Caudate nucleus (tissue), 63 donors: ENCODE measurements at places on chromosomes 5 and 9.

DNA sequence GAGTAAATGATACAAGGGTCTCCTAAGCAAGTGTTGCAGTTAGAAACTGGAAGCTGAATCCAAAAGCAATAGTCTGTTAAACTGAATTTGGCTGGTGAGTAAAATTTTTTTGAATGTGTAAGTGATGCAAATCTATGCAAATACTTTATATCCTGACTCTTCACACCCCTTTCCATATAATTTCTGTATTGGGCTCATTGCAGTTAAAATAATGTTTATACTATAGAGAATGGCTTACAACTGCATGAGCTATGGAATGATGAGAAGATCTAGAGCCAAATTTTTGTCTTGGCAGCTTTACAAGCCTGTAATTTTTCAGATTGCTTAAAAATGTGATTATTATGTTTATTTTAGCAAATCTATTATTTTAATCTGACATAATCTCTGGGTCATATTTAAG is 57.0 kb upstream of the GABRA1 start:
- no peak for DNase-seq

DNA sequence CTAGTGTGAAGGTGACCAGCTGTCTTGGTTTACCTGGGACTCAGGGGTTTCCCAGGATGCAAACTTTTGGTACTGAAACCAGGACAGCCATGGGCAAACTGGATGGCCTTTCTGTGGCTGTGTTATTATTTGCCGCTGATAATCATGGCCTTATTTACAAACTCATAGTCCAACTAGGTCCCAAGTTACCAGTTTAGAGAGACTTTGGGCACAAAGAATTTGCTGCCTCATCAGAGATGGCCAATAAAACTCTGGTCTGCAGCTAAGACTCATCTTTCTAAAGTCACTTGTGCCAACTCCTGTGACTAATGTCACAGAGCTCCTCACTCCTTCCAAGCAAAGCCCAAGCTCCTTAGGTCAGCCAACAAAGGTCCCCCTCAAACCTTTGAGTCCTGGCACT is 47.5 kb upstream of the PLPP6 start:
- no peak for DNase-seq

DNA sequence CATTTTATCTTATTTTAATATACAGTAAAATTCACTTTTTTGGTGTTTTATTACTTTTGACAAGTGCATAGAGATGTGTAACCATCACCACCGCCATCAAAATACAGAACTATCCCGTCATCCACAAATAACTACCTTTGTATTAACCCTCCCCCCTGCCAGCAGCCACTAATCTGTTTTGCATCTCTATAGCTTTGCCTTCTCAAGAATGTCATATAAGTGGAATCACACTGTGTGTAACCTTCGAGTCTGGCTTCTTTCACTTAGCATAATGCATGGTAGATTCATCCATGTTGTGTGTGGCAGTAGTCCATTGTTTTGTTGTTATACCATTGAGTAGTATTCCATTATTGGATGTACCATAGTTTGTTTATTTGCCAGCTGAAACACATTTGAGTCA is 98.8 kb downstream of the BOD1 start:
- no peak for DNase-seq

DNA sequence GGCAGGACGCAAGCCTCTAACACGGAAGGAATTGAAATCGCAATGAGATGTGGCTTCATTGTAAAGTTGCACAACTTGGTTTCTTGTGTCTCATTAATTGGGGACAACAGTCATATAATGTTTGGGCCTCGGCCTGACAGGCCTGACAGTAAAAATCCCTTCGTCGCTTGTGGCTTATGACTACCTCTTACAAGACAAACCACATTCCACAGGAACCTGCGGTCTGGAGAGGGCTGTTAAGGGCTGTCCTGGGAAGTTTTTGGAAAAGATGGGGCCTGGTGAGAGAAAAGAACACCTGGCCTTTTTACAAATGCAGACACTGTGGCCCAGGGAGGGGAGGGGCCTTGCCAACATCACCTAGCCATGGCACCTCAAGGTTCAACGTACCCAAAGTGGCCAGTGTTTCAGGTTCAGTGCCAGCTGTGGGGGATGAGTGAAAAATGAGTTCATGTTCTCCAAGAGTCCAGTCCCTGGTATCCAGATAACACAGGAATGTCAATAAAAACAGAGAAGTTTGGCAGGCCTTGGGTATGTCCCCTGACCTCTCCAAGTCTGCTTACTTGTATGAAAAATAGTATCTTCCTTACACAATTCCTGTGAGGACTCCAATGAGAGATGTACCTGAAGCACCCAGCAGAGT is 22.2 kb downstream of the SHB start:
- no peak for DNase-seq

- DNase-seq, result no peak
Observed at GRCh38 chr5:59745415-59745863, 148.1 kb downstream of the PDE4D start.

DNA sequence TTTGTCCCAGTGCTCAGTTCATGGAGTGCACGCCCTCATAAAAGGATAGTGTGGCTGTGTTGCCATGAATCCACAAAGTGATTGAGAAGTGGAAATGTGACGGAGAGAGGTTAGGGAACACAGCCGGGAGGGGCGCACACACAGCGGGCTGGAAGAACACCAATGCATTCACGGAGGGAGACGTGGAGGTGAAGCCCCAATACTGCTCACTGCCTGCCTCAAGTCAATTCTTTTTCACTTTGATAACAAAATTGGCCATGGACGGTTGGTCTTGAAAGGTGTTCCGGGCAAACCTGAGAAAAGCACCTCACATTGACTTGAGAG is 424.1 kb downstream of the MED10 start:
- no peak for DNase-seq

GRCh38 chr9:84822589-84823233 is 153.2 kb downstream of the NTRK2 start:
- DNase-seq, result no peak

- DNase-seq, result no peak
Observed at GRCh38 chr5:112366987-112367386, 52.1 kb downstream of the EPB41L4A start.

DNA sequence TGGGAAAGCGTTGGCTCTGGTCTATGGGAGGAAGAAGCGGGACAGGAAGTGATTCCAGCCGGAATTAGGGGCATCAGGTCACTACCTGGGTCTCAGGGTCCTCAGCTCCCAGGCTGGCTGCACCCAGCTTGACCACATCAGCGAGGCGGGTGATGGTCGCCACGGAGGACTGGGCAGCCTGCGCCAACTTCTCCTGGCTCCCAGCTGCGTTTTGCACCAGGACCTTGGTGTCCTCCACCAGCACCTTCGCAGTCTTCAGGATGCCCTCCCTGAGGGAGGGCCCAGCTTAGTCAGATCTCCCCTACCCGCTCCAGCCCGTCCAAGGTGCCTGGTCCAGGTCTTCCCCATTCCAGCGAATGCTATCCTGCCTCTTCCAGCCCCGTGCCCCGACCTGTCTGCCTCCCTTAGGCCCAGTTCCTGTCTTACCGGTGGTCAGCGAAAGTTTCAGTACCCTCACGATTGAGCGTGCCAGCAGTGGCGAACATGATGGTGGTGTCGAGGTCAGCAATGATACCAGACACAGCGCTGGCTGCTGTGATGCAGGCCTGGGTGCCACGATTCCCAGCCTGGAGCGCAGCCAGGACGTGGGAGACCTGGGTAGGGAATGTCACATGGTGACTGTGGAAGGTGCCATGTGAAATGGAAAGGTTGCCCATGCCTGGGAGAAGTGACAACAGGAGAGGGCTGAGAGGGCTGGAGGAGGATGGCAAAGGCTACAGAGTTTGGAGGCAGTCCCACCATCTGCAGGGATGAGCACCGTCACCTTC is 14.4 kb upstream of the TPM2 start:
- DNase-seq, result no peak

- no peak for DNase-seq
Observed at GRCh38 chr5:76230711-76231285, 147.6 kb downstream of the SV2C start.

DNA sequence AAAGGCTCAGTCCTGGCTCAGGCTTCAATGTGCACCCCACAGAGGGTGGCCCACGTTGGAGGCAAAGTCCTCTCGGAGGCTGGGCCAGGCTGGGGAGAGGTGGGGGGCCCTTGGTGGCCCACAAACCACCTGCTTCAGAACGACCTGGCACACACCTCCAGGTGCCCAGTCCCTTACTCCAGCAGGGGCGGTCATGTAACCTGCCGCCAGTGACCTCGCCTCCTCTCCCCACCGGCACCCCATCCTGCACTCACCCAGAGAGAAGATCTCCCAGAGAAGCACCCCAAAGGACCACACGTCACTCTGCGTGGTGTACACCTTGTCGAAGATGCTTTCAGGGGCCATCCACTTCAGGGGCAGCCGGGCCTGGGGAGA is 22.5 kb upstream of the SCGB3A1 start:
- DNase-seq, result no peak

DNA sequence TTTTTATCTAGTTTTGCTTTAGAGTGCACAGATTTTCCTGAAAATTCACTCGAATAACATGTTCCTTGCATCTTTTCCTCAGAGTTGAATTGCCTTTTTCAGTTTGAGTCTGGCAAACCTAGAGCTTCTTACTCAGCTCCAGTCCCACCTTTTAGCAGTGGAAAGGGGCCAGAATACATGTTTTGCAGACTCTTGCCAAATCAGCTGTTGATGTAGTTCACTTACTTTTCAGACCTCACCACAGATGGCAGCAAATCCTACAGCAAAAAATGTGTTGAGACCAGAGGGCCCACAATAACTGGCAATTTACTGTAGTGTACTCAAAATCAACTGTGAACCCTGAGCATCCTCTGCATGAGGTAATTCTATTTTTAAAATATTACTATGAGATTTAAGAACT is 545.2 kb upstream of the ACO1 start:
- DNase-seq, result no peak

- DNase-seq, result no peak
Observed at GRCh38 chr5:765948-766631, 18.4 kb downstream of the ZDHHC11B start.

DNA sequence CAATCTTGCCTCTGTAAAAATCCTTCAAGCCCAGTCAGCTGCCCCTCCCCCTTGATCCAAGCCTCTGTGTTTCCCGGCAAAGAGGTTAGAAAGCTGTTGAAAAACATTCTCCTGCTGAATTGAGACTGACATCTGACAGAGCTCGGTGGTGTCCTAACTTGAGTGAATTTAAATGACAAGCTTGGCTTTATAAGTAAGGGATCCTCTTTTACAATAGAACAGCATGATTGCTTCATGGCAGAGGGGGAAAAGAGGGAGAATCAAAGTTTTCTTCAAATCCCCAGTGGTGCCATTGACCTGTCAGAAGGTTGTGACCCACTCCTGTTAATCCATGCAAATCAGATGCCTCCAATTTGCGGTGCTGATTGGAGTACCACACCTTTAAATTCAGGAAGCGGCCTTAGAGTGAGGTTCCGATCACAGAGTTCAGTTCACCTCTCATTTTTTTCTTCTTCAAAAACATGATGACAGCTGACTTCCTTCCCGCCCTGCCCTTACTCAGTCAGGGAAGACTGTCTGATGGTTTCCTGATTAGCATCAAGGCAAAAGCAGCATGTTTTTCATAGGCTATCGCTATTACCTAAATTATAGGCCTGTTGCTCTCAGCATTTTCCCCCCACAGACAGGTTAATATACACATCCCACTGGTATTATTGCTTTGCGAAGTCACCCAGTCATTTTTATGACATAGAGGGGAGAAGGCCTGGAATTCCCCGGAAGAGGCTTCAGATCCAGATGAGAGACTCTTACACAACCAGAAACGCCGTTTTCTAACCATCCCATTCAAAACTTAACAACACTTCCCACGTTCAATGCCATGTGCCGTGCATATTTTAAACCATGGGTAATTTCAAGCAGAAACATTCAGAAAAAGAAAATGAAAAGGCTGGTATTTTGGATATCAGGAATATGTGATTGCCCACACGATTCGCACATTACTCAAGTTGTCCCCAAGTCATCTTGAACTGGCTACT is 141.4 kb downstream of the EBF1 start:
- no peak for DNase-seq

GRCh38 chr9:95009459-95009858 is 283.0 kb downstream of the AOPEP start:
- no peak for DNase-seq

- no peak for DNase-seq
Observed at GRCh38 chr5:100890461-100891008, 12.5 kb downstream of the ST8SIA4 start.

DNA sequence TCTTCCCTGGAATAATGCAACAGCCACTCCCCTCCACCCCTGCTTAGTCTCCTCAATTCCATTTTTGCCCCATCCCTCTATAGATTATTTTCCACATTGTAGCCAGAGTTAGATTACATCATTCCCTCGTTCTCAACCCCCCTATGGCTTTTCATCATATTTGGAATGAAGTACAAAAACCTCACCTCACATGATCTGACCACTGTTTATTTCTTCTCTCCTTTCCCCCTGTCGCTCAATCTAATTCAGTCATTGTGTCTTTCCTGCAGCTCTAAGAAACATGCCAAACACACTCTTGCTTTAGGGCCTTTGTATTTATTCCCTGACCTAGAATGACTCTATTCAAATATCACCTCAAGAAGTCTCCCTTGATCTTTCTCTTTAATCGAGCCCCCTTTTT is 22.6 kb upstream of the HK3 start:
- DNase-seq, result no peak

GRCh38 chr9:34143116-34143515 is 16.6 kb upstream of the DCAF12 start:
- no peak for DNase-seq

DNA sequence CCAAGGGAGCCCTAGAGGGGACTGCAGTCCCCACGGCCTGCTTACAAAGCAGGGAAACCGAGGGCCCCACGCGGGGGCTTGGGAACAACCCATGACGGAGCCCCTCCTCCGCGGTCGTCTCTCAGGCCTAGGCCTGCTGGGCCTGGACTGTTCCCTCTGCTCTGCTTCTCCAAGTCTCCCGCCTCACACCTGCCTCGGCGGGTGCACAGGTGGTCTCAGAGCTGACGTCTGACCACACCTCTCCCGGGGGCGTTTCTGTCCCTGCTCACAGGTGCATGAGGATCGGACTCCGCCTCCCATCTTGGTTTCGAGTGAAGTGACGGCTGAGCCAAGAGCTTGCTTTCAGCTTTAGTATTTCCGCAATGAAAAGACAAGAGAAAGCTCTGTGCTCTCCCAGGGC is 72.1 kb downstream of the MRPL36 start:
- DNase-seq, result no peak

DNA sequence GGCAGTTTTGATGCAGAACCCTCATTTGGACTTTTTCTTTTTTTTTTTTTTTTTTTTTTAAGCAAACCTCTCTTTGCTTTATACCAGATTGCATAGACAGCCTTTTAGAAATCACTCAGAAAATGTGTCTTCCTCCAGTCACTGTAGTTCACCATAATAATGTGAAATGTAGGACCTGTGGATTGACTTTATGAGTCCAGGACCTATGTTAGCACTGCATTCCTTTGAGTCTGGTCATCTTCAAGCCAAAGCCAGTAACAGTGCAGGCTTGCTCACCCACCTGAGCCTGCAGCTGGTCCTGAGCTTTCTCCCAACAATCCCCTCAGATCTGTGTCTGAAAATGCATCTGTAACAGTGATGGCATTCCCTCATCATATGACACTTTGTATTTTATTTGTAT is 110.7 kb upstream of the NFIL3 start:
- no peak for DNase-seq

GRCh38 chr5:61654876-61655275 is 322.8 kb downstream of the ZSWIM6 start:
- no peak for DNase-seq
